ENCODE measurements at places on chromosomes 7 and 10.

- no peak for DNase-seq
These were observed 5.7 kb downstream of the ARPC1B start for GRCh38 chr7:99380032-99380822.

DNA sequence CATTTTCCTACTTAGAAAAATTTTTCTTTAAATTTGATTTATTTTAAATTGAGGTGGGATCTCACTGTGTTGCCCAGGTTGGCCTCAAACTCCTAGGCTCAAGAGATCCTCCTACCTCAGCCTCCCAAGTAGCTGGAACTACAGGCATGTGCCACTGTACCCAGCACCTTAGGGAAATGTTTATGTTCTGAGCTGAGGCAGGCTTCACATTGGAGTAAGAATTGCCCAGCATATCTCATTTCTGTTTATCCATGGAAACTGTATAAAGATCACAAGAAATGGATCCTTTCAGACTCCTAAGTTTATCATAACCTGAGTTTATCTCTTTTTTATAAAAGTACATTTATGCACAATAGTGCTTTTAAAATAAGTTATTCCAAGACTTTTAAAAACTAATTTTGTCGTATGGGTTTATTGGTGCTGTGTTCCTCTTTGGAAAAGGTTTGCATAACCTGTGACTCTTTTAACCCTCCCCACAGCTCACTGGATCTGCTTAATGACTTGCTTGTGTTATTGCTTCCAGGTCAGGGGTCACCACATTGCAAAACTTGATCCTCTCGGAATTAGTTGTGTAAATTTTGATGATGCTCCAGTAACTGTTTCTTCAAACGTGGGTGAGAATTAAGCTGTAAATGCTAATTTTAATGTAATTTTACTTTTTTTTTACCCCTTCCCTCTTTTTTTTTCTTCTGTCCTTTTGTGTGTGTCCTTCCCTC is 40.7 kb downstream of the OGDH start:
- no peak for DNase-seq

DNA sequence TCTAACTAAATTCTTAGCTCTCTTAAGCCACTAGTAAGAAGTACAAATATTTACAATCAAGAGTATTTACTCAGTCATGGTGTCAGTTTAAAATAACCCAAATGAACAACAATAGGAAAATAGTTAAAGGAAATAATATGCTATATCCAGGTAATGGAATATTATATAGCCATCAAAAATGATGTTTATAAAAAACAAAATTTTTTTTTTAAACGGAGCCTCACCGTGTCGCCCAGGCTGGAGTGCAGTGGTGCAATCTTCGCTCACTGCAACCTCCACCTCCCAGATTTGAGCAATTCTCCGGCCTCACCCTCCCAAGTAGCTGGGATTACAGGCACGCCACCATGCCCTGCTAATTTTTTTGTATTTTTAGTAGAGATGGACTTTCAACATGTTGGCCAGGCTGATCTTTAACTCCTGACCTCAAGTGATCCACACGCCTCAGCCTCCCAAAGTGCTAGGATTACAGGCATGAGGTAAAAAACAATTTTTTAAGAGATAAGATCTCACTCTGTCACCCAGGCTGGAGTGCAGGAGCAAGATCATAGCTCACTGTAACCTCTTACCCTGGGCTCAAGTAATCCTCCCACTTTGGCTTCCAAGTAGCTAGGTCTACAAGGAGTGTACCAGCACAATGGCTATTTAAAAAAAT is 132.5 kb downstream of the NOC3L start:
- no peak for DNase-seq

DNA sequence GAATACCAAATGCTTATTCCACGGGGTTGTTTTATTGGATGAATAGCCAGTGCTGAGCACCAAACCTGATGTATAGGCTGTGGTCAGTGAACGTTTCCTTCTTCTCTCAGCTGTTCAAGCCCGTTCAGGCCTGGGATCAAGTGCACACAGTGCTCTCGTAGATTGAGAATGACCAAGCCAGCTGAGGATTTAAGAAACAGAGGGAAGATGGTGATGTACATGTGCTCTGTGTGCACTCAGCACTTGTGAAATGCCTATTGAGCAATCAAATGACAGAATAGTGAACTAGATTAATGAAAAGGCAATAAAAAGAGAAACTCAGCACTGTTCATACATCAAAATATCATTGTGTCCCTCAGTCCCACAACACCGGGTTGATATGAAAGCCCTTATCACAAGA is 302.5 kb downstream of the BMPER start:
- DNase-seq = no peak

DNA sequence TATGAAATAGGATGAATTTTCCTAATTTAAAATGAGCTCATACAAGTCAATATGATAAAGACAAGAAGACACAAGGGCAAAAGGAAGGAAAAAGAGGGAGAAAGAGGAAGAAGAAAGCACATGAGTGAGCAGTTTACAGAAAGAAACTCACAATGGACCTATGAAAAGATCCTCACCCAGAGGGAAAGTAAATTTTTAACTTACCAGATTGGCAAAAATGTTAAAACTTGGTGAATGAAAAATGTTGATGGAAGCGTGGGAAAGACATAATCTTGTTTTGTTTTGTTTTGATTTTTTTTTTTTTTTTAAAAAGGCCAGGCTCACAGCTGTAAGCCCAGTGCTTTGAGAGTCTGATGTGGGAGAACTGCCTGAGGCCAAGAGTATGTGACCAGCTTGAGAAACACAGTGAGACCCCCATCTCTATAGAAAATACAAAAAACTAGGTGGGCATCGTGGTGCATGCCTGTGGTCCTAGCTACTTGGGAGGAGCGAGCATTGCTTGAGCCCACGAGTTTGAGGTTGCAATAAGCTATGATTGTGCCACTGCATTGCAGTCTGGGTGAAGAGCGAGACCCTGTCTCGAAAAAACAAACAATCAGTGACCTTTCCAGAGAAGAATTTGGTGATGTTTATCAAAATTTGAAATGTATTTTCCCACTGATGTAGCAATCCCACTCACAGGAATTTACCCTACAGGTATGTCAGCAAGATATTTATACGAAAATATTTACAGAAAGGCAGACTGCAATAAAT is 152.9 kb upstream of the ASAH2 start:
- no peak for DNase-seq

DNA sequence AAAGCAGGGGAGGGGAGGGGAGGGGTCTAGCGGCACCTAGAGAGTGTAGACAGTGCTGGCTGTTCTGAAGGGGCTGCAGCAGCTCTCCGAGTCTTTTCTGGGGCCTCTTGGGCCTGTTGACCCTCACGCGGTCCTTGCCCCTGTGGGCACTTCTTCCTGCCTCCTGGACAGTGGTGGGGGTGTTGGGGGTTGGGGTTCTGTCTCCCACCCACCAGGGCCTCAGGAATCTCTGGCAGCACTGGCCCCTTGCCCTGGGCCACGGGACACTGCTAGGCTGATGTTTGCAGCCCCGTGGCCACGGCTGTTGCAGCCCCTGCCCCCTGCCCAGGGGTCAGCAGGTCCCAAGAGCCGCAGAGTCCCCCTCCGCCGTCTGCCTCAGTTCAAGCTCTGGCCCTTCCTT is 68.9 kb upstream of the INPP5A start:
- DNase-seq = no peak

DNA sequence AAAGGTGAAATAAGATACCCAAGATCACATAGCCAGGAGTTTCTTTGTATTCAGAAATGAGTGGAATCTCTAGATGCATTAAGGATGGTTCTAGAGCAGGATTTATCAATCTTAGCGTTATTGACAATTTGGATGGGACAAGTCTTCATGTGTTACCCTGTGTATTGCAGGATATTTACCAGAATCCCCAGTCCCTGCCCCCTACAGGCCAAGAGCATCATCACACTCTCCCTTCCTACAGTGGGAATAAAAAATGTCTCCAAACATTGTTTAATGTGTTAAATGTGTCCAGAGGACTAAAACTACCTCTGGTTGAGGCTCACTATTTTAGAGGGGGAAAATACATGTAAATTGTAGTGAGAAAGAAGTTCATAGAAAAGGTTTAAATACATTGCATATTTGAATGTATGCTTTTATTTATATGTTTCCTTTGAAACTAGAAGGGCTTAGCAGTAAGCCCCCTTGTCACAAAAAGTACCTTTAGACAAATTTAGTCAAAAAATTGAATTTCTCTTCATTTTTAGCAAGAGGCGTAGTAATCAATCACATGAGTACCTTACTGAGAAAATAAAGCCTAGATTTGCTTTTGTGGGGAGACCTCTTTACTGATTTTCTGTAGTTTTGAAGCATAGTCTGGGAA is 141.2 kb downstream of the MLLT10 start:
- no peak for DNase-seq

GRCh38 chr10:4688601-4689000 is 137.4 kb upstream of the AKR1E2 start:
- no peak for DNase-seq

- no peak for DNase-seq
These were observed 15.6 kb downstream of the CHAT start for GRCh38 chr10:49629431-49629881.
